Endodermal cell (in vitro differentiated cells): ENCODE measurements at places on chromosomes 12 and 14. TPM values are rescaled to one million over a fixed set of nuclear protein-coding genes. Genes with fewer than 3 reads are reported as not detected.

DNA sequence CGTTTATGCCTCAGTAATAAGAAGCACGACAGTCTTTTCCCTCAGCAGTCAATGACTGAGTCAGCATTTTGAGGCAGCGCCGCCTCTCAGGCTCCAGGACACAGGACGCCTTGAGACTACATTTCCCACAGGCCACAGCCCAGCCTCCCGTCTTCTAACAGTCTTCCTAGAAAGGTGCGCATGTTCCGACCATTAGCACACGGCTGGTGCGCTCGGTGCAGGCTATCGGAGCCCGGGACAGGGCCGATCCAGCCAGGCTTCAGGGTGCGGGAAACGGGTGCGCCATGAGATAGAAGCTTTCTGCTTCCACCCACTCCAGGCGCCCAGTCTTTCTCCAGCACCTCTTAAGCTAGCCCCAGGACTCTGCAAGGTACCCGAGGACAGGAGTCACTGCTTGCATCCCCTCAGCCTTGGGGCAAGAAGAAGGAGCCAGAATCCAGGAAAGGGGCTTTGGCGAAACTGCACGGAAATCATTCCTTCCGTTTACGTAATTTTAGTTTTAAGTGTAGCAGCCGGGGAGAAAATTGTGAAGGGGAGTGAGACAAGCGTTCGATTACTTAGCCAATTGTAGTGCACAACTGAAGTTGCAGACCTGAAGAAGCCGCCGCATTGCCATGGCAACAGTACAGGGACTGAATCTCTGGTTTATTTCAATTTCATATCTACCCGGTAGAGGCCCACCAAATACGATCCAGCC, 54.0 kb downstream of the ZNF641 start:
- peak overlapping the region; percentile 50 for H3K4me3 ChIP-seq
- H3K4me1 ChIP-seq = no peaks in the 10 kb centered on the region
- DNase-seq = peak; percentile 96
- no peaks in the 10 kb centered on the region for H3K36me3 ChIP-seq

Gene TAS2R19
- 3.1 to 3.6 TPM (median 3.3 TPM) in 3 replicates for total RNA-seq

GRCh38 chr14:100621806-100622205, 34.6 kb upstream of the BEGAIN start:
- H3K27me3 ChIP-seq = peaks cover 13% of the 10 kb centered on the region
- H3K4me3 ChIP-seq = no peak overlapping the region
- peak; percentile 68 for DNase-seq
- no peak overlapping the region for H3K27ac ChIP-seq
- H3K36me3 ChIP-seq = no peaks in the 10 kb centered on the region
- H3K4me1 ChIP-seq = no peaks in the 10 kb centered on the region

DNA sequence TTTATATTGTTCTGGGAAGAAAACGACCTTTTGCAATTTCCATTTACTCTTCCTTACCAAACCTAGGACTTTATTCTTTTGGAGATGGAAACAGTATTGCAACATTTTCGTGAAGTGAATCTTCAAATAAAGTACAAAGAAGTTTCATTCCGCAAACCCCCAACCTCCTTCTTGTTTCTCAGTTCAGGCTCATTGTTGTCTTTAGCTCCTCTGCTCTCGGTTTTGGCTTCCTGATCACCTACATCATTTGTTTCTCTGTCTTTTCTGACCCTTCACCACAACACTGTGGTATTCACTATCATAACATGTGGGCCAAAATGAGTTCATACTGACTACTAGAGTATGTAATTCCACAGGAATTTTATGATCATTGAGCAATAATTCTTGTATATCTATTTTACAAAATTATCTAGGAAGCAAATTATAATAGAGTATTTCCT, 266.8 kb downstream of the ADAMTS20 start:
- no peaks in the 10 kb centered on the region for H3K36me3 ChIP-seq
- no peaks in the 10 kb centered on the region for H3K27me3 ChIP-seq
- DNase-seq = no peak

- no peaks in the 10 kb centered on the region for H3K36me3 ChIP-seq
- H3K4me3 ChIP-seq = no peak overlapping the region
- H3K4me1 ChIP-seq = no peaks in the 10 kb centered on the region
- DNase-seq = no peak
- H3K27ac ChIP-seq = no peak overlapping the region
These were observed 86.8 kb downstream of the ITPR2 start for GRCh38 chr12:26746121-26746714.

DNA sequence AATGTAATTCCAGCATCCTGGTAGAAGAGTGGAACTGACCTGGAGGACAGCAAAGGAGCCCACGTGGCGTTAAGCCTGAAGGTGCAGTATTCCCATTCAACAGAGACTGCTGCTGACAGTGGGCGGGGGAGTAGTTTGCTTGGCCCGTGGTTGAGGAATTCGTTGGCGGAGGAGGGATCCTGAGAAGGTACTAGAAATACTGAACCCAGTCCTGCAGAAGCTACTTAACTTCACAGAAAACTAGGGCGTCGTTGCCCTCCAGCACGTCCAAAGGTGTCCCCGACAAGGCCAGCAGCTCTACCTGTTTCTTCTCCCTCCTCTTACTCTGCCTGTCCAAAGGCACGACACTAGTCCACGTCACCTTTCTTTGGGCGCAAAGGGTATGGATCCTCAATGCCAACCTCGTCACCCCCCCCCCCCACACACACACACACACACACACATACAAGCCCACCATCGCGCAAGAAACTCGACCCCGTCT, 303 bp downstream of the PUS7L start:
- H3K36me3 ChIP-seq = no peaks in the 10 kb centered on the region
- H3K27ac ChIP-seq = no peak overlapping the region
- H3K4me3 ChIP-seq = peak overlapping the region; percentile 85
- H3K4me1 ChIP-seq = no peaks in the 10 kb centered on the region
- no peak for DNase-seq

DNA sequence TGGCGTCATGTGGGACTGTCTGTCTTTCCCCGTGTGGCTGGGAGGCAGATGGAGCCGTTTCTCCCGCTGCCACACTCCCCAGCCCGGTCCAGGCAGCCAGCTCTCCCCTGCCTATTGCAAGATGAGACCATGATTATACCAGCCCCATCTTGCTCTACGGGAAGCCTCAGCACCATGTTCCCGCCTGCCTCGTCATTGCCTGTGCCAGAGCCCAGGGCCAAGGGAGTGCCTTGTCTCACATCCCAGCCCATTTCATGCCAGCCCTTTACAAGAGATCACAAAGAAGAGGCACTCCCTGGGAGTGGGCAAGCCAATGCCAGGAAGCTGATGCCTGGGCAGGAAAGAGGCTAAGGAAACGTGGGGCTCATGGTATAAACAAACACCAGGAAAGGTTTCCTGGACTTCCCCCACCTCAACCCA, 23.9 kb downstream of the GPR68 start:
- DNase-seq = no peak
- no peaks in the 10 kb centered on the region for H3K36me3 ChIP-seq
- H3K4me3 ChIP-seq = no peak overlapping the region
- H3K27me3 ChIP-seq = no peaks in the 10 kb centered on the region
- no peaks in the 10 kb centered on the region for H3K4me1 ChIP-seq

DNA sequence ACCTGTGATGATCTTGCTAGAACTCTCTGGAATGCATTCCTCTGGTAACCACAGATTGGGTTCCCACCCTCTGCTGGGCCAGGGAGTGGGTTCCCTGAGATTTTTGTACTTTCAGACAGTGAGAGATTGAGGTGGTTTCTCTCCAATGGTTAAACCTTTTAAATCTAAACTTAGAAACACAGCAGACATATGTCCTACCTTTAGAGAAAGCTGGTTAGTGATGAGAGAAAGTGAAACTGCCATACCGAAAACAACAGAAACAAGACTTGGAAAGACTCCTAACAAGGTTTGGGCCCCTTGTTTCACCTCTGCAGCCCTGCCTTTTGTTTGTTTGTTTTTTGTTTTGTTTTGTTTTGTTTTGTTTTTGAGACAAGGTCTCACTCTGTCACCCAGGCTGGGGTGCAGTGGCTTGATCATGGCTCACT, 9.7 kb upstream of the SGPP1 start:
- no peak overlapping the region for H3K27ac ChIP-seq
- H3K36me3 ChIP-seq = no peaks in the 10 kb centered on the region
- H3K4me1 ChIP-seq = no peaks in the 10 kb centered on the region

Gene FAM186B
- 0.26 and 0.34 TPM in 2 replicates for total RNA-seq

DNA sequence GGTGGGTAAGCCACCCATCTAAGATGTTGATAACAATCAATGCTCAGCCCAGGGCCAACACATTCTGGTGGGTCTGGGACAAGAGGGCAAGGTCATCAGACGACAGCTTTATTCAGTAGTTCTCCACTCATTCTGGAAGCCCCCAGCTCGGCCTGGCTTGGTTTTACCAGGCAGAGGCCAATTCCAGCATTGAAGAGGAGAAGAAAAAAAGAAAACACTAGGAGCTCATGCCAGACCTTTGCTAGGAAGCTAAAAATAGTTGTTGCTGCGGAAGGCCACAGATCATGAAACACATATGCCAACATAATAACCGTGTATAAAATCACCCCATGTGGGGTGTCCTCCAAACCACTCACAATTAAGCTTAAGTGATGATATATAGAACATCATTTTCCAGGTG, 44.4 kb downstream of the CCDC60 start:
- no peak overlapping the region for H3K4me3 ChIP-seq
- H3K36me3 ChIP-seq = no peaks in the 10 kb centered on the region
- no peaks in the 10 kb centered on the region for H3K27me3 ChIP-seq

GRCh38 chr12:52442600-52443061, 8.5 kb upstream of the KRT75 start:
- H3K27me3 ChIP-seq = no peaks in the 10 kb centered on the region
- no peaks in the 10 kb centered on the region for H3K36me3 ChIP-seq
- peak; percentile 90 for DNase-seq
- no peaks in the 10 kb centered on the region for H3K4me1 ChIP-seq
- H3K4me3 ChIP-seq = no peak overlapping the region

DNA sequence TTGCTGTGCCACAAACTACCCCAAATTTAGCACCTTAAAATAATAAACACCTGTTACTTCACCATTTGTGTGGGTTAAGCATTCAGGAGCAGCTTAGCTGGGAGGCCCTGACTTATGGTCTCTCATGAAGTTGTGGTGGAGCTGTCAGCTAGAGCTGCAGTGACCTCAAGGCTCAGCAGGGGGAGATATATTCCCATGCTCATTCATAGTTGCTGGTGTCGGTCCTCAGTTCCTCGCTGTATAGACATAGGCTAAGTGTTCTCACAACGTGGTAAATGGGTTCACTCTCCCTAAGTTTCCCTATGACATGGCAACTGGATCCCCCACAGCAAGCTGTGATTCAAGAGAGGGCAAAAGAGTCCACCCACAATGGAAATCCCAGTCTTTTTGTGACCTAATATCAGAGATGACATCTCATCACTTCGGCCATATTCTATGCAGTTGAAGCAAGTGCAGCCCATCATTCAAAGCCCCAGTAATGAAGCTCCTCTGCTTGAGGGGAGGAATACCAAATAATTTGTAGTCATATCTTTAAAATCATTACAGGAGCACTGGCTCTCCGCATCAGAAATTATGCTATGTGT, 41.1 kb downstream of the PRB3 start:
- H3K27me3 ChIP-seq = no peaks in the 10 kb centered on the region
- H3K27ac ChIP-seq = no peak overlapping the region
- H3K4me3 ChIP-seq = no peak overlapping the region
- DNase-seq = peak; percentile 93
- no peaks in the 10 kb centered on the region for H3K36me3 ChIP-seq

DNA sequence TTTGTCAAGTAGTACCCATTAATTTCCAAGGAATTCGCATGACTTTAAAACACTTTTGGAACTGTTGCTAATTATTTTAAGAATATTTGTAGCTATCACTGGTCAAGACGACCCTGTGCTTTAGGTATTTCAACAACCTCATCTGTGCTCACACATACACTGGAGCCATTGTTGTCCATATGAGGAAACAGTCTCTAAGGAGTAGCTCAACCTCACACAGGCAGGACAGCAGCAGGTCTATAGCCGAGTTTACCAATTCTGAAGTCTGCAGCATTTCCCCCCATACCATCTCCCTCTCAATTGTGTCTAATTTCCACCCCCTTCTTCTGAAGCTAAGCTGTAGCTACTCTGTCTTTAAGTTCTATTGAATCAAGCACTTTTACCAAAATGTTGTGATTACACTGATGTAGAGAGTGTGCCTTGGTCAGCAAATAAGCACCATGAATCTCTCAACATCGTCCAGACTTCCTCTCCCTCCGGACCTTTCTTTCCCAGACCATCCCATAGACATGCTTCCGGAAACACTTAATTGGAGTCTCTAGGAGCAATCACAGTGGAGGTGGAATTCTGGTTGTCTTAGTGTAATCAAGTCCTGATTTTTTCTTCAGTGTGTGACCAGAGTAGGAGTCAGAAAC, 48.5 kb upstream of the NUAK1 start:
- no peak for DNase-seq
- H3K36me3 ChIP-seq = no peaks in the 10 kb centered on the region
- H3K4me1 ChIP-seq = no peaks in the 10 kb centered on the region
- H3K27ac ChIP-seq = no peak overlapping the region
- H3K4me3 ChIP-seq = no peak overlapping the region

Gene LYZ
- total RNA-seq = 0.20 TPM in 1 of 2 replicates, not detected in the other

DNA sequence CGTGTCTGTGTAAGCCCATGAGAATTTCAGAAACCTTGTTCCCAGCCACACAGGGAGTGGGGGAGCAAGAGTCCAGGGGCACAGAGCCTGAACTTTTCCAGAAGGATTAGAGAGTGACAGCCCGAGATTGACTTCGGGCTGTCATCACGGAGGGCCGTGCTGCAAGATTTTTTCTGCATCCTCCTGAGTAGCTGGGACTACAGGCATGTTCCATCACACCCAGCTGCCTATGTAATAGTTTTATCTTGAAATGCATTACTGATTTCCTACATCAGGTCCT, 14.4 kb downstream of the EVL start:
- no peaks in the 10 kb centered on the region for H3K27me3 ChIP-seq
- DNase-seq = no peak
- no peak overlapping the region for H3K27ac ChIP-seq

DNA sequence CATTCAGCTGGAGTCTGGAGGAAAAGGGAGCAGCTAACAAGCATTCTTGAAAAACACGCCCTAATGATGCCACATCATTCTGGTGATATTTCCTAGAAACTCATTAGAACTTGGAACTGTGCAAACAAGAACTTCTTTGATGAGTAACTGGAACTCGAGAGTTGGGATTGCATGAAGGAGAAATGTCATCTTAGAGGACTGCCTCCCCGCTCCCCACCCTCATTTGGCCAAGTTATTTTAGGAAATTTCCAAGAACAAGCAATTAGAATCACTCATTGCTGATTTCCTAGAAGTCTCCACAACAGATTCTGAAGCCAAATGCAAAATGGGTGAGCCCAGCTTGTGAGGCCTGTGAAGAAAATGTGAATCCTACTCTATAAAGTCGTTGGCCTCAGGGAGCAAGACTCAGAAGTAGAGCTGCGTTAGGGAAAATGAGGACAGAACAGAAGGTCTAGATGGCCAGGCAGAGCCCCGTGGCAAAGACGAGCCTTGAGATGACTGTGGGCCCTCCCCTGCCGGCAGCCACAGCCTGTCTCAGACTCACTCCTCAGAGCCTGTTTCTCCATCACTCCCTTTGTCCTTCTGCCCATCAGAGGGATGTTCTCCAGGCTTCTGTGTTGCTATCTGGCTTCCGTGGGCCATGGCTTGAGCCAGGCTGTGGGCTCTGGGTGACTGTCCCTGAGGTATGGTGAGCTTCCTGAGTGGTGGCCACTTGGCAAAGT, 38.4 kb downstream of the RTL1 start:
- no peak overlapping the region for H3K4me3 ChIP-seq
- DNase-seq = no peak
- H3K36me3 ChIP-seq = no peaks in the 10 kb centered on the region
- H3K27ac ChIP-seq = no peak overlapping the region
